Heart right ventricle (tissue), 16 donors: ENCODE measurements at places on chromosomes 5 and 9.

DNA sequence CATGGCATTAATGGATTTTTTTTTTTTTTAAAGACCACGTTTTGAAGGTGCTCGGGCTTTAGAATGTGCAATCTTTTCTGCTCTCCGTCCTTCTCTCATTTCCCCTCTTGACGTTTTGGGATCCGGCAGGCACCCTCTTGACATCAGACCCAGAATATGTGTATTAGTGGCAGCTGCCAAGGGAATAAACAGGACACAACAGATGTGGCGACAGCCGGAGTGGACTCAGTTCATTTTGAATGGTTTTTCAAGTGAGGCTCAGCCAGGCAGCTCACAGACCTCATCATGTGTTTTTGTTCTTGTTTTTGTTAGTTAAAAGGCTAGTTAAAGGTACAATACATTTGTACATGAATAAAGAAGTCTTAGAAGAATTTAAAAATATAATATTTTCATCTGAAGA, 365.0 kb upstream of the SEMA6A start:
- no peak for DNase-seq

- DNase-seq = no peak
Measured at GRCh38 chr5:165448753-165449152, 1943.3 kb downstream of the MAT2B start.

DNA sequence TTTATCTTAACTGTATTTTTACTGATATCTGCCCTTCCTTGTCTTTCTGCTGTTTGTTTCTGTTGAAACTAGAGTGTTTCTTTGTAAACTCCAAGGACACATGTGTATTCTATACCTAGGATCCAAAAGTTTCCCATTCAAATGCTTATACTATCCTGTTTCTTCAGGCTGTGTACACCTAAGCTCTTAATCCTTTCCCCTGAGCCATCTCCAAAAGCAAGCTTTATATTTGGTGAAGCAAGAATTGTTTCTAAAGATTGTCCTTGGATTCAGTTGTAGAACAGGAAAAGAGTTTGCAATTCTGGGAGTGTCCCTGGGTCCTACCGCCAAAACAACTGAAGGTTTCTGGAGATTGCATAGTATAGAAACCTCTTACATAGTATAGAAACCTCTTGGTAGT, 65.9 kb downstream of the CWC27 start:
- DNase-seq = no peak

DNA sequence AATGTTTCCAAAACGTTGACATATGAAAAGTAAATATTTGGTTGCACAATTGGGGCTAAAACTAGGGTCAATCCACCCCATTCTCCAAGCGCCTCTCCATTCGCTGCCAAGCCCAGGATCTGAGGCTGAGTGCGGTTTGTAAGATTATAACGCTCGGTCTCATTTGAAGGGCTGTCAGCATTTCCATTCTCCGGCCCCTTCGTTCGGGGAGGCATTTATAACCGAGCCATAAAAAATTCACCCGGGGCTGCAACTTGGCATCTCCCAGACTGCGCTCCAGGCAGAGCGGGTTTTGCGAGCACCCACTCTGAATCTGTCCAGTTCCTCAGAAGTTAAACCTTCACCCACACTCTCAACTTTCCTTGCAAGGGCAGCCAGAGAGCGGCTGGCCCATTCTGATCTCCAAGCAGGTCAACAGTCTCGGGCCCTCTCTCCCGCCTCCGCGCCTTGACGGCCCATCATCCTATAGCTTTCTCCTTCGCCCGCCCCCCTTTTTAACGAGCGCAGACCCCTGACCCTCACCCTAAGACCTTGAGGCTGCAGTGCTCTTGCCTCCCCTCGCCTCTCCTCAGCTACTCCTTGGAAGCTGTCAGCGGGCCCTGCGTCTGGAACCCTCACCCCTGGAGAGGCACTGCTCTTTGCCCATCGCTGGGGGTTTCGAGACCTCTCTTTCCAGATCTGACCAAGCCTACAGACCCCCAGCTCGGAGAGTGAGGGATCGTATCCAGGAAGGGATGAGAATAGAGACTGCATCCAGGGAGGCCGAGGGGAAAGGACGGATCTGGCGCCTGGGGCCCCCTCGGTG, 1.1 kb downstream of the SLIT3 start:
- DNase-seq = no peak

DNA sequence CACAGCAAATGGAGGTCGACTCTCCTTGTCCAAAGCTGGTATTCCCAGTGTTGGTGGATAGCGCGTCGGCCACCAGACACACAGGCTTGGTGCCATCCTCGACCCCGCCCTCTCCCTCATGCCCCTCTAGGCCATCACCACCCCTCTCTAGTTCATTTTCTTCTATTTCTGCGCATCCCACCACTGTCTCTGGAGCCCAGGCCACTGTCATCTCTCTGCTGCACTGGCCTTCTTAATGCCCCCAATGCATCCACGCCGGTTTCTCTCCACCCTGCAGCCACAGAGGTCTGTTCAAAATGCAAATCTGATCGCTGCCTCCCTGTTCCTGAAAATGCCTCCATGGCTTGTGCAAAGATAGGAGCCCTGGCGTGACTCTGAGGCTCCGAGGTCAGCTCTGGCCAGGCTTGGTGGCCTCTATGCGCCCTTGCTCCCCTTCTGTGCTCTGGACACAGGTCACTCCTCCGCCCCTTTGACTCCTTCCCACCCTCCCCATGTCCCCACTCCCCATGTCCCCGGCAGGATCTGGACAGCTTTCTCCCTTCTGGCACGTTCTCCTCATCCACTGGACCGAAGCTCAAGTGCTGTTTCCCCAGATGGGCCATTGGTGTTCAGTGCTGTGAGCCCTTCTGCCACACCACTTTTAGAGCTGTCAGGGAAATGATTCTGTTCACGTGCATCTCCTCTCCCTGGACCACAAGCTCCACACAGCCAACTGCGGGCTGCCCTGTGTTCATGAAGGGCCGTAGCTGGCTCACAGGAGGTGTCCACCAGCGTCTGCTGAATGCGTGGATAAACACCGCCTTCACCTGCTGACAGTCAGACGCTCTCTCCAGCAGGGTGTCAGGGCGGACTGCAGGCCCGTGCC, 59.5 kb upstream of the RNF130 start:
- DNase-seq = no peak
